ENCODE measurements at places on chromosomes 4 and X. TPM values are rescaled to one million over a fixed set of nuclear protein-coding genes. Genes with fewer than 3 reads are reported as not detected.

ABLIM2 gene
- 17.5 TPM for total RNA-seq

SOX3 gene
- total RNA-seq = not detected

GRCh38 chr4:36385951-36386571, 104.6 kb downstream of the DTHD1 start:
- H3K4me3 ChIP-seq = no peak overlapping the region
- no peaks in the 10 kb centered on the region for H3K27me3 ChIP-seq
- DNase-seq = no peak
- H3K36me3 ChIP-seq = no peaks in the 10 kb centered on the region
- no peak overlapping the region for H3K27ac ChIP-seq

PCDH7 gene
- total RNA-seq = 160 TPM

- no peak overlapping the region for H3K4me3 ChIP-seq
- H3K36me3 ChIP-seq = no peaks in the 10 kb centered on the region
- H3K27ac ChIP-seq = peak overlapping the region; percentile 83
- no peaks in the 10 kb centered on the region for H3K27me3 ChIP-seq
- DNase-seq = no peak
- H3K4me1 ChIP-seq = no peaks in the 10 kb centered on the region
These were observed 113.5 kb upstream of the TMEM164 start for GRCh38 chrX:109889289-109890006.

- peak; percentile 36 for DNase-seq
- no peaks in the 10 kb centered on the region for H3K27me3 ChIP-seq
- no peak overlapping the region for H3K4me3 ChIP-seq
- H3K4me1 ChIP-seq = no peaks in the 10 kb centered on the region
- no peak overlapping the region for H3K27ac ChIP-seq
These were observed 78.9 kb downstream of the FAT1 start for GRCh38 chr4:186644737-186645261.

NR3C2 gene
- total RNA-seq = 23.0 TPM

All from heart right ventricle (tissue), 16 donors.